ENCODE measurements at places on chromosomes 13 and 19.

- DNase-seq = no peak
Observed at GRCh38 chr13:99191336-99191899, 9.2 kb upstream of the UBAC2 start.

DNA sequence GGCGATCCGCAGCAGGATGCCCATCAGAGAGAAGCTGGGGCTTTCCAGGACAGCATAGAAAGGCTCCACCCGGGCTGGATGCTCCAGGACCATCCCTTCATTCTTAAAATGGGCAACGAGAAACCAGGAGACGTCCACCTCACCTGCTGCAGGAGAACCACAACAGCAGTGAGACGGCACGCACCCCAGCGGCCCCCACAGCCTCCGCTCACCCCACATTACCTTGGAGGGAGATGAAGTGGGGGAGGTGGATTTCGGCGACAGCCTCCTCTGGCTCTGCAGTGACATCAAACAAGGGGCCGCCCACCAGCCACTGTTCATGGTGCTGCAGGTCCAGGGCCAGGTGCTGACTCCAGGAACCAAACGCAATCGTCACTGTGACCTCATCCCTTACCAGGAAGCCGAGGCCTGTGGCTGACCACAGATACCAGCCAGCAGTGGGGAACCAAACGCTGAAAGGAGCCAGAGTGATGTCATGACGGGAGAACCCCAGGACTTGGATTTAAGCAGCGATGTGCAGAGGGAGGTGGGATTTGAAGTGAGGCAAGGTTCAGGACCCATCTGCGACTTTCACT lies 25.1 kb downstream of the CARD8 start:
- DNase-seq = no peak

- DNase-seq = no peak
Observed at GRCh38 chr13:31675440-31675953, 63.8 kb upstream of the RXFP2 start.

GRCh38 chr19:46513461-46514236 lies 18.0 kb upstream of the PNMA8B start:
- peak; percentile 77 for DNase-seq

DNA sequence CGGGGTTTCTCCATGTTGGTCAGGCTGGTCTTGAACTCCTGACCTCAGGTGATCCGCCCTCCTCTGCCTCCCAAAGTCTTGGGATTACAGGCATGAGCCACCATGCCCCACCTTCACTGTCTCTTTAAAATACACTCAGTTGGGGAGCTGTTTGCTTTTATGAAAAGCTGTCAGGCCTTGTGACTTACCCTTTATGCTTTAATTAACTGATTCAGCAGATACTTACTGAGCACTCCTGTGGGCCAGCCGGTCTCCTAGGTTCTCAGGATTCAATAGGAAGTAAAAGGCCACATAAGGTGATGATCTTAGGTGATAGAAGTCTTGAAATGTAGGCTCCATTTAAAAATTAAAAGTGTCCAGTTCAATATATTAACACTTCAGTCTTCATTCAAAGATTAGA lies 7.5 kb downstream of the UBAC2 start:
- no peak for DNase-seq

All from activated CD4-positive, alpha-beta T cell treated with anti-CD3 and anti-CD28 coated beads, Interleukin-2, amount 50 U/mL, for 24 hours (primary cell).